ENCODE measurements at places on chromosomes 7 and 10.

DNA sequence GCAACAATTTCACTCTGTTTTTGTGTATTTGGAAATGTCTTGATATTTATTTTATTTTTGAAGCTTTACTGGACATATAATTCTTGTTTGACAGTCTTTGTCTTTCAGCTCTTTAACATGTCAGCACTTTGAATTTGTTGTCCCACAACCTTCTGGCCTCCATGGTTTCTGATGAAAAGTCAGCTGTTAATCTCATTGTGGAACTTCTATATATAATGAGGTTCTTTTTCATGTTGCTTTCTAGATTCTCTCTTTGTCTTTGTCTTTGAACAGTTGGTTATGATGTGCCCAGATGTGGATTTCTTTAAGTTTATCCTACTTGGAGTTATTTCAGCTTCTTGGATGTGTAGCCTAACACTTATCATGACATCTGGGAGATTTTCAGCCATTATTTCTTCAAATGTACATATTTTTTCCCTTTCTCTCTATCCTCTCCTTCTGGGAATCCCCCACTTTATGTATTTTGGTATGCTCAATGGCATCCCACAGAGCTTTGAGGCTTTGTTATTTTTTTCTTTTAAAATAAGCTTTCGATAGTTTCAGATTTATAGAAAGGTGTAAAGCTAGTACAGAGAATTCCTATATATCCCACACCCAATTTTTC is 9.5 kb upstream of the LMTK2 start:
- no peak for DNase-seq

DNA sequence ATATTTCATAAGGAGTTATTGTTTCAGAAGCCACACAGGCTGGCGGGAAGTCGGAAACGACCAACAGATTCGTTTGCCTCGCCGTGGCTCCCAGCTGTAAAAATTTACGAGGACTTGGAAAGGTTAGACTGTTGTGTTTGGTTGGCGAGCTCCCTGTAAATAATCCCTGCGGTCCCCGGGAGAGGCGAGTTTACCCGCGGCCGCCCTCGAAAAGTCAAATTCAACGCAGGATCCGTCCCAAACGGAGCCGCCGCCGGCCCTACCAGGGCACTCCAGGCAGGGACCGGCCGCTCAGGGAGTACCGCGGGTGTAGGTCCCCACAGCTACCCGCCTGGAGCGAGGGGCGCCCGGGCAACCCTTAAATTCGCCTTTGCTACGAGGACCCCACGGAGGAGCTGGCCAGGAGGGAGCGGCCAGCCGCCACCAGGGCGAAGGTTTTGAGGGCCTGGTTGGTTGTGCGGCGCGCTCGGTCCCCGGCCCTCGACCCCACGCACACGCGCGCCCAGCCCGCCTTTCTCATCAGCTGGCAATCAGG is 726 bp upstream of the HOXA9 start:
- no peak for DNase-seq

DNA sequence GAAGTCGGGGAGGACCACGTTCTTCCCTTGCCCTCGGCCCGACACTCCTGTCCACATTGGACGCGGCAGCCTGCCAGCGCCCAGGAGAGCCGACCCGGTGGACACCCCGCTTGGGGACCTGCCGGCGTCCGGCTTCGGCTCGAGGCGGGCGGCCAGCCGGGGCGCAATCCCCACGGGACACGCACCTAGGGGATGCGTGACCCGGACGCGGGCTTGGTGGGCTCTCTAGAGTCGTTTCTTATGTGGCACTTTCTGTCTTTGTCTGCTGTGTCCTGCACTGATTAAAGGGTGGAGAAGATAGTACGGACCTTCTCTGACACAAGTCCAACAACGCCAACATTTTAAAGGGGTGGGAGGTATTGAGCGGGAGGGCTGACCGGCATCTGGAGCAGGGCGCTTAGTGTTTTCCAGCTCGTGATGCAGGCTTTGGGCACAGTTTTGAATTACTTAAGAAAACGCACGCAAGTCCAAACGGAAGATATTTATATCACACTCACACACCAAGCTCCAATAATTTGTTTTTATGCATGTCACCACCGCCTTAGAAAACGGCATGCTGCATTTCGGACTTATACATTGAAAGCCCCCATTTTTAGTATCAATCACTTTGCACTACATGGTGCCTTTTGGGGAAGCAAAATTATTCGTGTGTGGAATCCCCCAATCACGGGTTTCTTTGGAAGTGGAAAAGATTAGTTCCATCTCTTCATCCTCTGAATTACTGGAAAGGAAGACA is 3.9 kb upstream of the SPAG6 start:
- DNase-seq = no peak

GRCh38 chr10:35043796-35044344 is 46.3 kb downstream of the CUL2 start:
- no peak for DNase-seq

GRCh38 chr7:44633254-44634186 is 27.1 kb downstream of the OGDH start:
- DNase-seq = no peak

DNA sequence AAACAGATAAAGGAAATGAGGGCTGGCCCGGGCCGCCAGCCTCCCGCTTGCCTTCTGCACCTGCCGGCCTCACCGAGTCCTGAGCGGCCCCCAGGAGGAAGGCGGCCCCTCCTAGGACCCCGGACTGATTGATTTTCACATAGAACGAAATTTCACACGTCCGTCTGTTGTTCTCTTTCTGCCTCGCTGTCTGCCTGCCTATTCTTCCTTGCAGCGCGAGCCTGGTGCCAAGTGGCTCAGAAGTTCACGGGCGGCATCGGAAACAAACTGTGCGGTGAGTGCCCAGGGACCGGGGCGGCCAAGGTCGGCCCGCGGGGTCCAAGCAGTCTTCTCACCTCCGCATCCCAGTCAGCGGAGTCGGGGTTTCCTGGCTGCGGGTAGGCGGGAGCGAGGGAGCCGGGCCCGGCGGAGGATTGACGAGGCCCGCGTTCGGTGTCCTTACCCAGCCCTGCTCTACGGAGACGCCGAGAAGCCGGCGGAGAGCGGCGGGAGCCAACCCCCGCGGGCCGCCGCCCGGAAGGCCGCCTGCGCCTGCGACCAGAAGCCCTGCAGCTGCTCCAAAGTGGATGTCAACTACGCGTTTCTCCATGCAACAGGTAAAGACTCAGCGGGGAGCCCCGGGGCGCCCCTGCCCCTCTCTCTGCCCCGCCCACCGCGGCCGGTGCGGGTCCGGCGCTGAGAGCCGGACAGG is 967 bp downstream of the GAD2 start:
- no peak for DNase-seq

GRCh38 chr7:35185908-35186731 is 67.8 kb downstream of the TBX20 start:
- no peak for DNase-seq

GRCh38 chr10:78905015-78905956 is 163.5 kb upstream of the ZMIZ1 start:
- DNase-seq = no peak

GRCh38 chr10:22374489-22375126 is 29.3 kb downstream of the SPAG6 start:
- DNase-seq = no peak

DNA sequence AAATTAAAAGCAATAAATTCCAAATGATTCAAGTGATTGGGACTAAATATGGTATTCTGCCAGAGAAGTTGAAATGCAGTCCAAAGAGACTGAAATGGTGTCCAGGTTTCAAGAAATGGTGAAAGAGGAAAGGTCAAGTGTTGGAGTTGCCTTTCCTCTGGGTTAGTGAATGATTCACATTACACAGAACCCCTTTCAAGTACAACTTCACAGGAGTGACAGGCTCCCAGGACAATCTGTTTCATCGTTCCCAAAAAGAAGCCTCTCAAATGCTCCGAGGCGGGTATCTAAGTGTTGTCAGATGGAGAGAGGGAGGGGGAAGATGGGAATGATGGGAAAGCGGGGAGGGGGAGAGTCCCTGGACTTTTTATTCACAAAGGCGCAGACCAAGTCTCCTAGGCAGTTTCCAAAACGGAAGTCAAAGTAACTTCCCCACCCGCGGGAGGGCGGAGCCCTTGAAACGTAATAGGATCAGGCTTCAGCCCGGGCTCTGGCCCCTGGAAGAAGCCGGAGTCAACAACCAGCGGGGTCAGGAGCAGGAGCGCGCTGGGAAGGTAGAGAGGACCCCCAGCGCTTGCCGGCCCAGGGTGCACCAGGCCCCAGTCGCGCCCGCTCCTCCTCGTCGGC is 754 bp downstream of the SLC25A13 start:
- no peak for DNase-seq

DNA sequence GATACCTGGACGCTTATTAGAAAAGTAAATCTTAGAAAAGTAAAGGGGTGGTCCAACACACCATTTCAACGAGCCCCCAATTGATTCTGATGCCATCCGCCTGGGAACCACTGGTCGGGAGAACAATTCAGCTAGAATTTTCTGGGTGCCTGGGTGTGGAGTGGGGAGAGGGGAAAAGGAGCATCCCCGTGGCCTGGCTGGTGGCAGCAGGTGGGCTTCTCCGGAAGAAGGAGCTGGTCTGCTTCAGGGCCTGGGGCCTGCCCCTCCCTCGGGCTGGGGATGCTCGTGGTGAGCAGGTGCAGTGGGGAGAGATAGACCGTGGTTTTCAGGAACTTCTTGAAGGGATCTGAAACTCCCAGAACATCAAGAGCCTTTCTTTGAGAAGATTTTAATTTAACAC is 39.9 kb upstream of the DUSP5 start:
- no peak for DNase-seq

DNA sequence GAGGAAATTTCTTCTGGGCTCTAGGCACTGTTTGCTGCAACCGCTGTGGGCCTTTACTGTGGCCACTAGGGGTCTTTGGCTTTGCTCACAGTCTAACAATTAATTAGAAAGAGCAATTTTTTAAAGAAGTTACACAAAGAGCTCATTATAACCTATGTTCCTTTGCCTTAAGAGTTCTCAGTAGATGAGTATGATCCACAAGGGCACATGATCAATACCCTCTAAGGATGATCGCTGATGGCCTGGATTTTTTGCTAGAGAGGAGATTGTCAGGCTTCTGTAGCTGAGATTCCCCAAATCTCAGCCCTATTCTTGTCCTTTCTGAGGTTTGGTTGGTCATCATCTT is 80.8 kb upstream of the RHOBTB1 start:
- no peak for DNase-seq

DNA sequence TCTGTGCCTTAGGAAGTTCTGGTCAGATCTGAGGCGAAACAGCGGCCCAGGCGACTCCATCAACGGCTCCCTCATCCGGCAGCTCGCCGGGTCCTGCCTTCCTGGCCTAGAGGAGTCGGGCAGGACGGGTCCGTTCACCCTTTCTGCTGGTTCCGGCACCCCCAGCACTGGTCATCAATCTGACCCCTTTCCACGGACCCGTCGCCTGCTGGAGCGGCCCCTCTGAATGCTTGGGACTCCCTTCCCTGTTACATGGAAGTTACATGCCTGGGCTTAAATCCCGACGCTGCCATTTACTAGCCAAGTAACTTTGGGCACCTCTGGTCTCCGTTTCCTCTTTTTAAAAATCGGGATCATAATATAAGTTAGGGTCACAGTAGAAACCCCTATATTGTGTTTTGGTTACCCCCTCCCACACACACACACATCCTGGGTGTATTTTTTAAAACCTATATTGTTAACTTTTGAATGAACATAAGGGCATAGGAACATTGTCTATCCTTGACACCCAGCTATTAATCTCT is 607 bp upstream of the GGCT start:
- DNase-seq = no peak

DNA sequence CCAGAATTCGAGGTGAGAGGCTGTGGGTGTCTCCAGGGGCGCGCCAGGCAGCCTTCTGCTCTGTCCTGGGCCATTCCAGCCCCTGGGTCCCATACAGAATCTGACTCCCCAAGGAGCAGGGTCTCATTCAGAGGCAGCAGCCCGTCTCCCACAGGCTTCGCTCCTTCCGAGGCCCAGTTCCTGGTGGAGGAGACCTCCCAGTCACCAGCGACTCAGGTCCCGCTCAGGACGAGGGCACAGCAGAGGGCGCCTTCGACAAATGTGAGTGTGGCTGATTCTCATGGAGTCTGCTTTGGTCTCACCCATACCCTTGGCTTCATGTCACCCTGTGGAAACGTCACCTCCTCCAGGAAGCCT is 81.8 kb upstream of the GPR26 start:
- DNase-seq = no peak

- DNase-seq = no peak
These were observed 854 bp downstream of the CTBP2 start for GRCh38 chr10:125159486-125159931.

DNA sequence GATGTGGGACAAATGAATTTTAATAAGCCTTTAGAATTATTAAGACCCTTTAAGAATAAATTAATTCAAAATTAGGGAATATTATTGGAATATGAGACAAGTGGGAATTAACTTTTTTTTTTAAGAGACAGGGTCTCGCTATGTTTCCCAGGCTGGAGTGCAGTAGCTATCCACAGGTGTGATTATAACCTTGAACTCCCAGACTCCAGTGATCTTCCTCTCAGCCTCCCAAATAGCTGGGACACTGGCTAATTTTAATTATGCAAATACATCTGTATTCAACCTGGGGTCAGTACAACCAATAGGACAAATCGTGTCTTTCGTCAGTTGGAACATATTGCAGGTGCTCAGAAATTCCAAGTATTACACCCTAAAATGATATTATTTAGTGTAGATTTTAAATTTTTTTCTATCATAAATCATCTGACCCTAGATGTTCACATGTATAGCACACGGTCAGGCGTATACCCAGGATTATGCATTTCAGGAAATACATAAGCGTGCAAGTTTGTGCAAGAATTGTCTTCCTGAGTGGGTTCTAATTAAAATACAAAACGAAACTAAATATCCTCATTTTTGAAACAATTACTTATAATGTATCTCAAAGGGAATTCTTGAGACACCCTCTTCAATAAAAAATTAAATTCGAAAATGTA is 1.2 kb downstream of the NT5C3A start:
- no peak for DNase-seq

DNA sequence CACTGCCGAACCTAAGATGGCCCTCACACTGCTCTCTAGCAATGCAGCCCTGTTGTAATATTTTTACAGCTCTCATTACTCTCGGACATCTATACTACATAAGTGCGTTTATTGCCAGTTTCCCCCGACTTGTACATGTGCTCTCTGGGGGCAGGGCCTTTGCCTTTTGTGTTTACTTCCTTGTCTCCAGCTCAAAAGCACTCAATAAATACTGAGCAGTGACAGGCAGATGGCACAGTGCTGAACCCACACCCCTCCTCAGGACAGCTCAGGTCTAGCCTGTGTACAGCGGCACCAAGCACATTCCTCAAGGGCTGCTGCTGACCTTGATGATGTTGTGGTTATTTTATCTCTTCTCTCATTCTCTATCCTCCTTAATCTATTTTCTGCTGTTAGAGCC is 68.0 kb upstream of the ELMO1 start:
- DNase-seq = no peak

All from activated CD8-positive, alpha-beta memory T cell treated with anti-CD3 and anti-CD28 coated beads for 4 hours (primary cell).